B cell (primary cell): ENCODE measurements at places on chromosomes 13 and 19.

DNA sequence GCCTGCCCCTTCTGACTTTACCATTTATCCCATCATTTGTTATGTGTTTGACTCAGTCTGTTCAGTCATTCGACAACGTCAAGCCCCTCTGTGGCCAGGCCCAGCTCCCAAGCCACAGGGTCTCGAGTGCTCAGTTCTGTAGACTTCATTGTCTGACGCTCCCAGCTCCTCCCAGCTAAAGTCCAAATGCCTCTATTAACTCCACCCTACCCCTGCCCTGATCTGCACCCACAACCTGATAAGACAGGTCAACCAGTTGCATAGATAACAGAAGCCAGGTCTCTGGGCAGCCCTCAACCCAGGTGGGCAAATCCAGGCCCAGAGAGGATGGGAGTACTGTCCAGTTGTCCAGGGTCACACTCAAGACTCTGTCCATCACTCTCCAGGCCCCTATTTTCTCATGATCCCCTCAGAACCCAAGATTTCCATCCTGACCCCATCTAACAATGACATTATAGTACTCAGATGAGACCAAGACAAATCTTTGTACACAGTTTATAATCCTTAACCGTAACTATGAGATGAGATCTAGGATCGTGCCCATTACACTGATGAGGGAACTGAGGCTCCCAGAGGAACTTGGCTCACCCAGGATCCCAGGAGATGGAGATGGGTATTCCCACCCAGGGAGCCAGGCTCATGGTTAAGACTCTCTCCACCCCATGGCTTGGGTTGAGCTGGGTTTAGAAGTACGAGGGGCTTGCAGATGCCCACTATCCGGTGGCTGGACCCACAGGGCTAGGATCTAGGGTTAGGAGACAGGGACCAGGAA, 1.1 kb downstream of the TM6SF2 start:
- no peak for DNase-seq
- H3K4me3 ChIP-seq, result no peak overlapping the region
- H3K27ac ChIP-seq, result no peak overlapping the region

GRCh38 chr19:14405758-14406644, 13.1 kb downstream of the DDX39A start:
- no peaks in the 10 kb centered on the region for H3K27me3 ChIP-seq
- peak; percentile 93 for DNase-seq
- H3K4me3 ChIP-seq, result peak overlapping the region; percentile 11
- peaks cover 7% of the 10 kb centered on the region for H3K4me1 ChIP-seq
- peaks cover 87% of the 10 kb centered on the region for H3K36me3 ChIP-seq

- no peaks in the 10 kb centered on the region for H3K27me3 ChIP-seq
- no peaks in the 10 kb centered on the region for H3K36me3 ChIP-seq
- peak overlapping the region; percentile 84 for H3K4me3 ChIP-seq
- H3K27ac ChIP-seq, result peak overlapping the region; percentile 82
- peaks cover 13% of the 10 kb centered on the region for H3K4me1 ChIP-seq
Observed at GRCh38 chr13:48000559-48001113, 437 bp downstream of the SUCLA2 start.

GRCh38 chr13:95834134-95834765, 157.3 kb downstream of the DNAJC3 start:
- no peaks in the 10 kb centered on the region for H3K4me1 ChIP-seq
- DNase-seq, result peak; percentile 71
- no peaks in the 10 kb centered on the region for H3K27me3 ChIP-seq
- no peak overlapping the region for H3K4me3 ChIP-seq

DNA sequence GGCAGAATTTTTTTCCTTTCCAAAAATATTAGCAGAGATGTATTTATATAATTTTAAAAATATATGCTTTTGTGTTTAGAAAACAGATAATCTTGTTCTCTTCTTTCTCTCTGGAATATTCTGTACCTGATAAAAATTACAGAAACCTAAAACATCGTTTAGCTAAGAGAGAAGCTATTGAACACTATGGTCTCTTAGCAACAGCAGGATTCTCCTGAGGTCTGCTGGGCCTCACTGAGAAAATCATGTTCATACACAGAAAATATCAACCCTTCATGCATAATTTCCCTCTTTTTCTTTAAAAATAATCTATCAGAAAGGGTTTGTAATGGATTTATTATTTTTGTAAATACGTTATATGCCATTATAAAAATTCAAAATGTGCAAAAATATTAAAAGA, 242.2 kb downstream of the DCLK1 start:
- H3K4me3 ChIP-seq, result no peak overlapping the region
- no peak overlapping the region for H3K27ac ChIP-seq
- DNase-seq, result no peak
- no peaks in the 10 kb centered on the region for H3K36me3 ChIP-seq
- H3K4me1 ChIP-seq, result no peaks in the 10 kb centered on the region
- H3K27me3 ChIP-seq, result no peaks in the 10 kb centered on the region

DNA sequence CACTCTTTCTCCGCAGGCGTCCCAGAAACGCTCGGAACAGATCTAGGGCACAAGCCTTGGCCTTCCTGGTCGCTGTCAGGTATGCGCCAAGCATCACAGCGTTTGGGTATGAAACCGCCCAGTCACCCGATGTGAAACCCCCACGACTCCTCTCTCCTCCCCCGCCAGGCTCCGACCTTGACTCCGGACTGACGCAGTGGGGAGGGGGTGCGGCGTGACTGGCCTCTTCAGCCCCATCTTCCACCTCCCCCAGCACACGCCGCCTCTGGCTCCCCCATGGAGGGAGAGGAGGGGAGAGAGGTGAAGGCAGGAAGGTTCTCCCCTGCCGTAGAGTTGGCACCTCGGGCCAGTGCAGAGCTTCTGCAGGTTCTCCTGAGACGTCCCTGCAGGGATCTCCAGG, 22.0 kb upstream of the ARHGEF7 start:
- peaks cover 26% of the 10 kb centered on the region for H3K27me3 ChIP-seq
- DNase-seq, result no peak
- H3K27ac ChIP-seq, result no peak overlapping the region
- no peaks in the 10 kb centered on the region for H3K4me1 ChIP-seq

GRCh38 chr13:27533155-27533643, 82.8 kb upstream of the MTIF3 start:
- no peaks in the 10 kb centered on the region for H3K36me3 ChIP-seq
- H3K27ac ChIP-seq, result no peak overlapping the region
- no peak overlapping the region for H3K4me3 ChIP-seq
- peaks cover 9% of the 10 kb centered on the region for H3K4me1 ChIP-seq
- H3K27me3 ChIP-seq, result no peaks in the 10 kb centered on the region

DNA sequence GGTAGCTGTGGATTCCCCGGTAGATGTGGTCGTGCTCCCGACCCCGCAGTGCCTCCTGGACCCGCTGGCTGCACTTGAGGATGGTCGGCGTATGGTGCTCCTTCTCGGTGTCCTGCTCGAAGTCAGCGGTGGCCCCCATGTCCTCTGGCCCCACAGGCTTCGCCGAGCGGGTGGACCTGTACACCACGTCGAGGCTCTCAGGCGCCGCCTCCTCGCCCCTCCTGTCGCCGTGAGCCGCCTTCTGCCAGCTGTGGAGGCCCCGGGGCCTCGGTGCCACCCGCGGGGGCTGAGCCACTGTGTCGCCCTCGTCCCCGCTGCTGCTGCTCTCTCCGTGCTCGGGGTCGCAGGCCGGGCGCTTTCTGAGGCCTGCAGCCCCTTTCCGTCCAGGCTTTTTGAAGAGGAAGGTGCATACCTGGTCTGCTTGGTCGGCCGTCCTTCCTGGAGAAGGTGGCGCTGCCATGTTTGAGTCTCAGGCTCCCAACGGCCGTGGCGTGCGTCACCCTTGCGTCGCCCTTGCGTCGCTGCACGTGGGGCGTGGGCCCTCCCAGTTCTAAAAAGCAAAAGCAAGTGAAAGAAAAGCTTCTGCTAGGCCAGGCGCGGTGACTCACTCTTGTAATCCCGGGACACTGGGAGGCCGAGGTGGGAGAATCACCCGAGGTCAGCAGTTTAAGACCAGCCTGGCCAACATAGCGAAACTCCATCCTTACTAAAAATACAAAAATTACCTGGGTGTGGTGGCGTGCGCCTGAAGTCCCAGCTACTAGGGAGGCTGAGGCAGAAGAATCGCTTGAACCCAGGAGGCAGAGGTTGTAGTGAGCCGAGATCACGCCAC, at the start of gene RNF113B:
Gene RNF113B (minus strand): TSS at position 493 of the 832 bp plus-strand sequence. CDS start 33 bp downstream, at position 460.
- DNase-seq, result no peak
- no peaks in the 10 kb centered on the region for H3K27me3 ChIP-seq
- H3K4me1 ChIP-seq, result no peaks in the 10 kb centered on the region
- H3K27ac ChIP-seq, result no peak within 1 kb of the TSS
- H3K36me3 ChIP-seq, result no peaks in the 10 kb centered on the region

GRCh38 chr13:51806566-51806965, 2.6 kb upstream of the DHRS12 start:
- peaks cover 27% of the 10 kb centered on the region for H3K4me1 ChIP-seq
- DNase-seq, result peak; percentile 47
- H3K4me3 ChIP-seq, result no peak overlapping the region
- H3K27me3 ChIP-seq, result no peaks in the 10 kb centered on the region
- H3K27ac ChIP-seq, result no peak overlapping the region
- no peaks in the 10 kb centered on the region for H3K36me3 ChIP-seq

- no peaks in the 10 kb centered on the region for H3K4me1 ChIP-seq
- no peak for DNase-seq
- no peaks in the 10 kb centered on the region for H3K27me3 ChIP-seq
- no peaks in the 10 kb centered on the region for H3K36me3 ChIP-seq
- H3K4me3 ChIP-seq, result no peak overlapping the region
Observed at GRCh38 chr13:76516013-76516412, 370.2 kb downstream of the KCTD12 start.

DNA sequence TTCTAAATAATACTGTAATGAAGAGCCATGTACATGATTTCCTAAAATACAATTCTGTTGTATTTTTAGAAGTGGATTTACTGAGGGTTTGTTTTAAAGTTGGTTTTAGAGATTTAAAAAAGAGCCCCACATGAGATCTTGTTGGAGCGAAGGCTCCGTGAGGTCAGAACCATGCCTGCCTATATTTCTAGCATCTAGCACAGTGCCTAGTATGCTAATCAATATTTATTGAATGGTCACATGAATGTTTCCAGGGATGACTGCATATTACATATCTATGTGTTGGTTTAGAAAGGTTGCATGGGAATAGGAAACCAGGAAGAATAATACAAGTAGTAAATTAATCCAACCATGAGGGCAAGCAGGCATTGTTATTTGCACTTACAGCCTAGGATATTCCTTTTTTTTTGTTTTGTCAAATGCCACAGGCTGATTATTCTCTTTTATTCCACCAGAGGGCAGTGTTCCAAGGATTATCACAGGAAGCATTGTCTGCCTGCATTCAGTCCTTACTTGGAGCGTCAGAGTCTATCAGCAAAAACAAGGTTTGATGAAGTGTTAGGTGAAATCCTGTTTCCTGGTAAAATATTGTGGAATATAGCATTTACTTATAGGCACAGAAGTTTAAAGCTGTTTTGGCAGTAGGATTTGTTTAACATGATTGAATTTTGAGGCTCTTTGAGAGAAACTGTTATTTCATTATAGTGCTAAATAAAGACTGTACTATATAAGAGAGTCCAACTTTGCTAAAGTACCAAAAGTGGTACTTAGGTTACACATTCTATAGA, 46.8 kb downstream of the COG3 start:
- H3K4me3 ChIP-seq, result no peak overlapping the region
- H3K4me1 ChIP-seq, result no peaks in the 10 kb centered on the region
- no peaks in the 10 kb centered on the region for H3K27me3 ChIP-seq
- H3K27ac ChIP-seq, result peak overlapping the region; percentile 26
- peak; percentile 73 for DNase-seq

GRCh38 chr19:3364501-3364858, 1.9 kb upstream of the NFIC start:
- H3K27me3 ChIP-seq, result no peaks in the 10 kb centered on the region
- peaks cover 52% of the 10 kb centered on the region for H3K4me1 ChIP-seq
- H3K4me3 ChIP-seq, result no peak overlapping the region
- DNase-seq, result no peak
- H3K36me3 ChIP-seq, result no peaks in the 10 kb centered on the region

GRCh38 chr13:102799426-102800144, 666 bp downstream of the BIVM start:
- H3K4me3 ChIP-seq, result peak overlapping the region; percentile 63
- H3K36me3 ChIP-seq, result no peaks in the 10 kb centered on the region
- peaks cover 4% of the 10 kb centered on the region for H3K27me3 ChIP-seq
- no peak for DNase-seq

- H3K4me1 ChIP-seq, result no peaks in the 10 kb centered on the region
- no peaks in the 10 kb centered on the region for H3K27me3 ChIP-seq
- no peak overlapping the region for H3K27ac ChIP-seq
- H3K36me3 ChIP-seq, result no peaks in the 10 kb centered on the region
Observed at GRCh38 chr13:83941701-83942335, 59.5 kb upstream of the SLITRK1 start.

GRCh38 chr13:64709079-64709478, 2521.1 kb downstream of the PCDH9 start:
- no peak for DNase-seq
- no peak overlapping the region for H3K27ac ChIP-seq
- H3K36me3 ChIP-seq, result no peaks in the 10 kb centered on the region
- no peaks in the 10 kb centered on the region for H3K4me1 ChIP-seq

DNA sequence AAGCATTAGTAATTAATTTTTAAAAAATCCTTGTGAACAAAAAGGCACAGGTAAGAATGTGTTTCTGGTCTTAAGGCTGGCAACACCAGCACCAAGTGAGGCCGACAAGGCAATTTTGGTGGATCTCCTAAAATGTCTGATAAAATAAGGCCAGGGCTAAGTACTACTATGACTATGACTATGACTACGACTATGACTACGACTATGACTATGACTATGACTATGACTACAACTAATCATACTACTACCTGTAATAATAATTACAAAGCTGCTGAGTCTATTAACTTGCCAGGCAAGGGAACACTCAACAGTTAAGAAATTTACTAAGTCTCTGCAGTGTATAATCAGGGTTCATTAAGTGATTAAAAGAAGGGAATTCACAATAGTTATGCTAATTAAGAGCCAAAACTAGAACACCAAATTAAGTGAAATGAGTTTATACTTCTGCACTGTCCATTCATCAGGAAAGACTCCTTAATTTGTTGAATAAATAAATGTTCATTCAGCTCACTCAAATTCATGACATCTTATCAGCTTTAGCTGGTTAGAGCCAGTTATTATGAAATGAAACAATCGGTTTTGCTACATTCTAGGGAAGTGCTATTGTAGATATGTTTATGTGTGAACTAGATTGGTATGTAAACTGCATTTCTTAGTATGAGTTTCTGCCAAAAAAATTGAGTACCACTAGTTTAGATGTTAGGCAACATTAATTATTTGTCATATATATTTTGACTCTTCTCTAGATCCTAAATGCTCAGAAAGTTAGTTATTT, 1626.2 kb upstream of the PCDH20 start:
- no peak overlapping the region for H3K4me3 ChIP-seq
- no peaks in the 10 kb centered on the region for H3K4me1 ChIP-seq
- H3K36me3 ChIP-seq, result no peaks in the 10 kb centered on the region
- H3K27ac ChIP-seq, result no peak overlapping the region

- DNase-seq, result peak; percentile 49
- no peak overlapping the region for H3K4me3 ChIP-seq
- peaks cover 28% of the 10 kb centered on the region for H3K27me3 ChIP-seq
- H3K27ac ChIP-seq, result no peak overlapping the region
- peaks cover 20% of the 10 kb centered on the region for H3K4me1 ChIP-seq
Observed at GRCh38 chr19:50204811-50205675, 1.6 kb downstream of the MYH14 start.

- H3K4me3 ChIP-seq, result no peak overlapping the region
- no peak for DNase-seq
- H3K27me3 ChIP-seq, result no peaks in the 10 kb centered on the region
Observed at GRCh38 chr13:18949489-18949761, 232.2 kb downstream of the TUBA3C start.
